ENCODE measurements at places on chromosomes 13 and 19.

GRCh38 chr13:98563071-98563470, 13.8 kb downstream of the STK24 start:
- no peak for DNase-seq

DNA sequence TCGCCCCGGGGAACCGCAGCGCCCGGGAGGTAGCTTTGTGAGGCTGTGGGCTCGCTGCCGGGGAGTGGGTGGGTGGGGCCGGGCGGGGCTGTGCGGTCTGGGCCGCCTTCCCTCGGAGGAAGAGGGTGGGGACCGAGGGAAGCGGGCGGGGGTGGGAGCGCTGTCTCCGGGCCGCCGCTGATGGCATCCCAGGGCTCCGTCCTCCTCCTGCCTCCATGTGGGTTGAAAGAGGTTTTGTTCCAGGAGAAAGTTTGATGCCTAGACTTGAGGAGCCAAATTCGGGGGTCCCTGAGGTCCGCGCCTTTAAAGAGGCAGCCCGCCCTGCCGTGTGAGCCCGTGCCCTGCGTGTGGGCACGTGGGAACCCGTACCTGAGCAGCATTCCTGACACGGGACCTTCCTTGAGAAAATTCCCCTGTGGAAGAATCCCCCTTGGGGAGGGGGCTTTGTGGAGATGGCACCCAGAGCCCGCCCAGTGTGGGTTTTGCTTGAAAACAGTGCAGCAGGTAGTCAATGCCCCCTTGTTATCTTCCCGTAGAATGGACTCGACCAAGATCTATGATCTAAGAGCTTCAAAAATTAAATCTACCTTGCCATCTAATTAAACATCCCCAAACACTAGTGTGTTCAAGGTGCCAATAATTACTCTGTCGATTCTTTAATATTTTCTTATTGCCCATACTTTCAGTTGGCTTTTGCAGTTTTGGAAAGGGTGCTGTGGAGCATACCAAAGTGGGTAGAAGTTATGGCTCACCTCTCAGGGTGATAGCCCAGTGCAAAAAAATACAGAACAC, 107.8 kb downstream of the RXFP2 start:
- DNase-seq: no peak

- no peak for DNase-seq
Measured at GRCh38 chr19:5150902-5151741, 182.2 kb downstream of the KDM4B start.

- DNase-seq: no peak
Measured at GRCh38 chr19:13976446-13976845, 24.1 kb downstream of the DCAF15 start.

DNA sequence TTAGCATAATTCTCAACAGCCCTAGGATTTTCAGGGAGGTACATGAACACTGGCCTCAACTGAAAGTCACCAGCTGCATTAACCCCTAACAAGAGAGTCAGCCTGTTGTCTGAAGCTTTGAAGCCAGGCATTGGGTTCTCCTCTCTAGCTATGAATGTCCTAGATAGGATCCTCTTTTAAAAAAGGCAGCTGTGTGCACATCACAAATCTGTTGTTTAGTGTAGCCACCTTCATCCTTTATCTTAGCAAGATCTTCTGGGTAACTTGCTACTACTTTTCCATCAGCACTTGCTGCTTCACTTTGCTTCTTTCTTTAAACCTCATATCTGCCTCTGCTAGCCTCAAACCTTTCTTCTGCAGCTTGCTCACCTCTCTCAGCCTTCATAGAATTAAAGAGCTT, 1692.1 kb downstream of the EFNB2 start:
- DNase-seq: no peak

DNA sequence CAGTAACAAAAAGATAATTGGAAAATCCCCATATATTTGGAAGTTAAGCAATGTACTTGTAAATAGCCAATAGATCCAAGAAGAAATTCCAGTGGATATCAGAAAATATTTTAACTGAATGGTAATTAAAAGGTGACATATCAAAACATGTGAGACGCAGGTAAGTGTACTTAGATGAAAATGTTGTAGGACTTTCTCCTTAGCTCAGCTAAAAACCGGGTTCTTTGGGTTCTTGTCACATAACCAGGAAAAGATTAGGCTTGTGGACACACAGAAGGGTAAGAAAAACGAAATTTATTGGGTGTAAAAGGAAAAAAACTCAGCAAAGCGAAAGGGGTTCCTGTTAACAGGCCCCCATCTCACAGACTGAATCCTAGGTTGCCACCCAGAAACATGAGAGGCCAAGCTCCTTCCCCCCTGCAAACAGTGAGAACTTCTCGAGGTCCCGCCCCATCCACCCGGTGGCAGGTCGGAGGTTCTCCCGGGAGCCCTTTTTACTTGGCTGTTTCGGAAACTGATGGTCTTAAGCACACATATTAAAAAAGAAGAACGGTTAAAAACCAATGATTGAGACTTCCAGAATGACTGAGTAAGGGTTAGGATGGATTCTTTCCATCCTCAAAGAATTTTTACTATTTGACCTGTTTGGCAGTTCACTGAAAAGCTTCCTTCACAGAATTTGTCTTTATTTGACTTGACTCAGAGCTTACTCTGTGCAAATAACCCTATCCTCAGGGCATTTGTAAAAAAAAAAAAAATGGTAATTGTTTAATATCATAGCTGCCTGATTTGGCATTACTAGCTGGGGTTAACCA, 3.1 kb upstream of the CCDC70 start:
- no peak for DNase-seq

- no peak for DNase-seq
Measured at GRCh38 chr13:102688306-102688973, 6.4 kb downstream of the METTL21C start.

GRCh38 chr19:54517483-54517882, 14.9 kb downstream of the LAIR2 start:
- peak; percentile 45 for DNase-seq

DNA sequence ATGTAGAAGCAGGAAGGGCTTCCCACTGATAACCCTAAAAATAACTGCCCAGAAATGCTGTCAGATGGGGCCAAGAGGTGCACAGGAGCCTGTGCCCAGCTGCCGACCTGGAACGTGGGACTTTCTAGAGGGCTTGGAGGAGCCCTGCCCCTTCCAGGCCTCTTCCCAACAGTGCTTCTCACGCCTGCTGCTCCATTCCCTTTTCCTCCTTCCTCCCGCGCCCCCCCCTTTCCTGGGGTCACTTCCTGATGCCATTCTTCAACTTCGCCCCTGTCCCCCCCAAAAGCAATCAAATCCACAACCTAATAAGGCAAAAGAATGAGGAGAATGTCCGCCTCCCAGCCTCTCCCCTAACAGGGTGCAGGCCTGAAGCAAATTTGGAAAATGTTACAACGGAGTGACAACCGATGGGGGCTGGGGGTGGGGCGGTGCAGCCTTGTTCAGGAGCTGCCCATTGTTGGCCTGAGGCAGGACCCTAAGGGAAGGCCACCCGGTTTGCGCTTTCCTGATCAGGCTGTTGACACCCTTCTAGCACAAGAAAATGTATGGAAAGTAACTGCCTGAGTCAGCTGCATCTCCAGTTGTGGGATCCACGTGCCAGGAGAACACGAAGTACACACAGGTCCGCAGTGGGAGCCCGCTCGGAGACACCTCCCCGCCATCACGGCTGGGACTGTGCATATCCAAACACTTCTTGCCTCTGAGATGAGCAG, 18.7 kb downstream of the ACTN4 start:
- no peak for DNase-seq

GRCh38 chr19:54612428-54612827, 17.9 kb upstream of the LILRB1 start:
- DNase-seq: no peak

GRCh38 chr19:19835560-19836038, 14.0 kb upstream of the ZNF506 start:
- no peak for DNase-seq

GRCh38 chr13:47249266-47249665, 352.4 kb upstream of the HTR2A start:
- no peak for DNase-seq

- DNase-seq: no peak
Measured at GRCh38 chr19:58170860-58171259, 12.0 kb upstream of the ZNF274 start.

DNA sequence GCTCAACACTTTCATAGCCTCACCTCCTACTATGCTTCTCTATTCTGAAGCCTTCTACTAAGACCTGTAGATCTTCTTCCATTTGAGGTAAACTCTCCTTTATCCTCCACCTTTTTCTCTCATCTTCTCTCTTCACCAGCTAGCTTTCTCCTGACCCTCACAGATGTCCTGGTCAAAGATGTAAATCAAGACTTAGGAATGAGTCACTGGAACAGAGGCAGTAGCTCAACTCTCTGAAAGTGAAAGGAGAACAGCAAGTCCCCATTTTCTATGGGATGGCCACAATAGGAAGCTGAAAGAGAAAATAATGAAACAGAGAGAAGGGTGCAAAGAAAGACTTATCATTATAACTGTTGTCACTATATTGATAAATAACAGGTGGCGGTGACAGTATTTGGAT, 86.1 kb upstream of the DOCK9 start:
- no peak for DNase-seq

DNA sequence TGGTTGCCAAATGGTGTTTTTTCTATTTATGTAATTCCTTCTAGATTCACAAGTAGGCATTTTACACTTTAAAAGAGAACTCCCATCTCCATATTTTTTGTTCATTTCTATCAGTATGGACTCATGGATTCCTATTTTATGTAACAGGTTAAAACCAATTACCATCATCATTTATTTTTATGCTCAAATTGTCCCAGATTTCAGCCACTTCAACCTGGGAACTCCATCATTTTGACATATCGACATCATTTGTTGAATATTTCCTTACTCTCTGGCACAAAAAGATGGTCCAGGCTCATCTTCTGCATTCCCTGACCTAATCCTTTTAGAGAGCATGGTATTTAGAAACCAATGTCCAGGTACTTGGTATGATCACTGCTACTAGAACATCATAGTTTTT, 79.9 kb downstream of the VWA8 start:
- DNase-seq: no peak

DNA sequence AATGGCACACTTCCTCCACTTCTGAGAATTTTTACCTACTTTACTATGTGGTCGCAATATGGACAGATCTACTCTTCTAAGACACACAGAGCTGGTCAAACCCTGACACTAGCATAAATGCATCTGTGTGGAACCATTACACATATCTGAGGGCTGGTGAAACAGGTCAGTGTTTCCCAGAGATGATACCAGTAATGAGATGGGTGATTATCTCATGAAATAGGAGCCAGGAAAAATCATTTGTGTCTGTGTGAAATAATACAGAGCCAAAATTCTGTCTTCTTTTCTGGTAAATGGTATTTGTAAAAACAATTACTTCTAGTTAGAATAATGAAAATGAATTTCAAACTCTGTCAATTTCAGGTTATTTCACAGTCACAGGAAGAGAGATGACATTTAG, 71.6 kb upstream of the FARP1 start:
- no peak for DNase-seq

DNA sequence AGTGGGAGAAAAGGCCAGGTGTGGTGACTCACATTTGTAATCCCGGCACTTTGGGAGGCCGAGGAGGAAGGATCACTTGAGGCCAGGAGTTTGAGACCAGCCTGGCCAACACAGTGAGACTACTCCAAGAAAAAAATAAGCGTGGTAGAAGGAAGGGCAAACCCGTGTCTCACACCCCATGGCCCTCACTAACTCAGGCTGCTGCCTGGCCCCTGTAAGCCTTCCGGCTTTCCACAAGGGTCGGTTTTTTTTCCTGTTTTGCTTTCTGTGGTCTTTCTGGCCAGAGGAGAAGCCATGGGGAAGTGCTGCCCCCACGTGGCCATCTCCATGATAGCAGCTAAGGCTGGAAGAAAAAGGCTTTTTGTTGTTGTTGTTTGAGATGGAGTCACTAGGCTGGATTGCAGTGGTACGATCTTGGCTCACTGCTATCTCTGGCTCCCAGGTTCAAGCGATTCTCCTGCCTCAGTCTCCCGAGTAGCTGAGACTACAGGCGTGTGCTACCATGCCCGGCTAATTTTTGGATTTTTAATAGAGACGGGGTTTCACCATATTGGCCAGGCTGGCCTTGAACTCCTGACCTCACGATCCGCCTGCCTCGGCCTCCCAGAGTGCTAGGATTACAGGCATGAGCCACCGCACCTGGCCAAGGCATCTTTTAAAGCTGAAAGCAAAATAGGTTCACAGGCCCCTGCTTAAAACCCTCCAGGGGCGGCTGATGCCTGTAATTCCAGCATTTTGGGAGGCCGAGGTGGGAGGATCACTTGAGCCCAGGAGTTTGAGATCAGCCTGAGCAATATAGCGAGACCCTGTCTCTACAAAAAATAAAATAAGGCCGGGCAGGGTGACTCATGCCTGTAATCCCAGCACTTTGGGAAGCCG, 7.5 kb upstream of the ARHGEF18 start:
- DNase-seq: peak; percentile 66

DNA sequence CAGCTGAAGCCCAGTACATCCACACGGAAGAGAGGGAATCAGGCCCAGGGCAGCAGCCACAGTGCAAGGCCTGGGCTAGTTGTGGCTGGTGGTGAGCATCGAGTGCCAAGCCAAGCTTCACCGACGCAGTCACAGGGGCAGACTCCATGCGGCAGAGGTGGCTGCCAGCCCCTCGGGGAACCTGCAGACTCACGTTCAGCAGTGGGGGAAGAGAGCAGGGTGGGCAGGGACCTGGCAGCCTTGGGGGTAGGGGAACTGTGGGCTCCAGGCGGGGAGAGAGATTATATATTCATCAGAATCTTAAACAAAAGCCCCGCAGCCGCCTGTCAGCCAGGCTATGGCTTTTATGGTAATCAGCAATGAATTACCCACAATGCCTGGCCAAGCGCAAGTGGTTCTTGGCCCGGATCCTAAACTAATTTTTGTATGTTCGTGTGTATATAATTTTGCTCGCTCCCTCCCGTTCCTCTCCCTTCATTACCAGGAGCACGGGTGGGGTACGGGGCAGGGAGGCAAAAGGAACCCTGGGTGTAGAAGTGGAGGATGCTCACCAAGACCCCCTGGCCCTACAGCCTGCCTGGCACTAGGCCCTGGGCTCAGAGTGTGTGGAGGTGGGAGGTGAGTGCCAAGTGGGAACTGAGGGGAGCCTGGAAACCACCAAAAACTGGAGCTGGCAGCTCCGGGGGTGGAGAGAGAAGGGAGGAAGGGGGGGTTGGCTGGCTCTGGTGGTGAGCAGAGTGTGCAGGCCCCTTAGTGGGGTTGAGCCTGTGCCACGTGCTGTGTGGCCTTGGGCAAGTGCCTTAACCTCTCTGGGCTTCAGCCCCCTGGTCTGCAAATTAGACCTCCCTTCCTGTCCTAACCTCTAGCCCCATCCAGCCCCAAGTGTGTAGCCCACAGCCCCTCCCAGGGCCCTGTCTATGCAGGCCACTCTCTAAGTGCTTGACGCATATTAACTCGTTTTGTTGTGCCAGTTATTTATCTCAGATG, 31.9 kb downstream of the PTPRS start:
- DNase-seq: peak; percentile 85

DNA sequence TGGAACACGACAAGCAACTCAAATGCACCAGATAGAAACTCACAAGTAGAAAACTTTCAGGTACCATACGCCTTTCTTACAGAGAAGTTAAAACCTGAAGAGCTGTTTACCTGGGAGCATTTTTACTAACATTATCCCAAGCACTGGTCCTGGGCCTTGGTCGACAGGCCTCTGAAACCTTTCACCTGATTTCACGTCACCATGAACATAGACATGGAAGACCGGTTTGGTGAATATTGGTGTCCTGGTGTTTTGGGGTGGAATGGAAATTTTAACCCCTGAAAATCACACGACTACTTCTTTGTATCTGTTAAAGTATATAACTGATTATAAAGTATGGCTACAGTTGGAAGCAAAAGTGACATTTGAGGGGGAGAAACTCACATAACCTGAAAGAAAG, 176.6 kb upstream of the ARGLU1 start:
- DNase-seq: no peak
